ENCODE measurements at places on chromosomes 12 and 14.

DNA sequence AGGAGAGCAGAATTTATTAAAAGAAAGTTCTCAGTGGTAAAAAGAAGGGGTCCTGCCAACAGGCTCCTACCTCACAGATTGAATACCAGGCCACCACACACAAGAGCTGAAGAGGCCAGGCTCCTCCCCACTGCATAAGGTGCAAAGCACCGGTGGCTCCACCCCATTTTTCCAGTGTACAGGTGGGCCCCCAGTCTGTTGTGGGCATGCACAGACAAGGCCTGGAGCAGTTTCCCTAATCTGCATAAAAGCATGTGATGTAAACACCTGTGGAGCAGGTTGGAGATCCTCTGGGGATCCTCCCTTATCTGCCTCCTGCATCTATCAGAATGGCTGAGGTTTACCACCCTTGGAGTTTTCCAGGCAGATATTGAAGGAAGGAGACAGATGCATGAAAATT, 45.7 kb upstream of the PDZRN4 start:
- DNase-seq = no peak

DNA sequence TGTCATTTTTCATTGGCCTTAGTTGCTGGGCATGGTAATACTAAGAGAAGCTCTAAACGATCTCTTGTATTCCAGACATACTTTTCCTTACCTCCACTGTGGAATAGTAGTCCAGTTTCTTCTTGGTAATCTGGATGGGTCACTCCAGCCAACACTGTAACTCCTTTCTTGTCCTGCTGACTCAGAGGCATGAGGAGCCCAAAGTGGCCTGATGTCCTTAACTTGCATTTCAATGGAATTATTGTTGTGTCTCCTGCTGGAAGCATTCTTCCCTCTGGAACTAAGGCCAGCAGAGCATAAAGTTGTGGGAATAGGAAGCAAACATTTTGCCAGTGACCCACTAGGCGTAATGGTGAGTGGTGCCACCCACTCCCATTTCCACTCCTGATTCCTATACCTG, 33.1 kb downstream of the DAAM1 start:
- no peak for DNase-seq

DNA sequence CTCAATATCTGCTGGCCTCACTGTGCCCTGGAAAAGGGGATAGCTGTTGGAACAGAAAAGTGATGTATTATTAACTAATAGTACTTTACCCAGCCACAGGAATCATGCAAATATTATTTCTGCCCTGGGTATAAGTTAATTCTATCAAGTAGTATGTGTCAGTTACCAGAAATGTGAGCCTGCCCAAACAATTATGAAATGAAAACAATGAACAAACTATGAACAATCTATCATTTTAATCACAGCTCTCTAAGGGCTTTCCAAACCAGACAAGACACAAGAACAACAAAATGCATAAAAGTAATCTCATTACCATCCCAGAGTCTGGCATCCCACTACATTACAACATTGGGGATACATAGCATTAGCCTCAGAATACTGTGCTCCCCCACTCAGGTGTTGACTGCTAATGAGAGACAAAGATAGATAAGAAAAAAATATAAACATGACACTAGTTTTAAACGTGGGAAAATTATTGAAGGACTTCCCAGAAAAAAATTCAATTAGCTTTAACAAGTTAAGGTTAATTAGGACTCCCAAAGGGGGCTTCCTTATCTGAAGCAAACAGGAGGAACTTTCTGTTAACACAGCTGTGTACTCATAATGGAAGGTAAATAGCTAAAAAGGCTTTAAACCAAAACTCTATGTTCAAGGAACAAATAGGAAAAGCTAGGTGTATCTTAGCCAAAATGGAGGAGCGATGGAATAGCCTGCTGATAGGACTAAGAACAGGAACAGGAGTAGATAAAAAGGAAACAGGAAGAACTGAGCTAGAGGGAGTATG, 3.3 kb downstream of the DCAF5 start:
- DNase-seq = no peak

GRCh38 chr12:76698966-76699365, 64.9 kb upstream of the ZDHHC17 start:
- DNase-seq = no peak

Data from ovary (tissue), 10 donors.